ENCODE measurements at places on chromosomes 16 and 17.

DNA sequence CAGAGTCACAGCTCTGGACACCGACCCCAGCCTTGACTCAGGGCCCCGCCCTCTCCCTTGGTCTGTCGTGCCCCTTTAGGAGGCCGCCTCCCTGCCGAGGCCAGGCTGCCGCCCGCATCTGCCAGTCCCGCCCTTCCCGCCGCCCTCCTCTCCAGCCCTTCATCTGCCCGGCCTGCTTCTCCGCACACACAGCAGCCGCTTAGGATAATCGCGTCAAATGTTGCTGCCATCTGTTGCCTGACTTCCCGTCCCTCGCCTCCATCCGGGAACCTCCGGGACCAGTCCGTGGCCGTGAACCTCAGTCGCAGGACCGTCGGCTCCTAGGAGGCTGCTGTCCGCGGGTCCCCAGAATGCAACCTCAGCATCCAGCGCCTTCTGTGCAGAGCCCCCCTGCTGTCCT, 11.9 kb downstream of the GSE1 start:
- no peak for DNase-seq

GRCh38 chr17:66975188-66975587, 10.7 kb downstream of the CACNG4 start:
- DNase-seq, result no peak

GRCh38 chr17:37726891-37727675, 17.8 kb downstream of the HNF1B start:
- no peak for DNase-seq

- DNase-seq, result no peak
These were observed 6.3 kb upstream of the MMP28 start for GRCh38 chr17:35801583-35802224.

DNA sequence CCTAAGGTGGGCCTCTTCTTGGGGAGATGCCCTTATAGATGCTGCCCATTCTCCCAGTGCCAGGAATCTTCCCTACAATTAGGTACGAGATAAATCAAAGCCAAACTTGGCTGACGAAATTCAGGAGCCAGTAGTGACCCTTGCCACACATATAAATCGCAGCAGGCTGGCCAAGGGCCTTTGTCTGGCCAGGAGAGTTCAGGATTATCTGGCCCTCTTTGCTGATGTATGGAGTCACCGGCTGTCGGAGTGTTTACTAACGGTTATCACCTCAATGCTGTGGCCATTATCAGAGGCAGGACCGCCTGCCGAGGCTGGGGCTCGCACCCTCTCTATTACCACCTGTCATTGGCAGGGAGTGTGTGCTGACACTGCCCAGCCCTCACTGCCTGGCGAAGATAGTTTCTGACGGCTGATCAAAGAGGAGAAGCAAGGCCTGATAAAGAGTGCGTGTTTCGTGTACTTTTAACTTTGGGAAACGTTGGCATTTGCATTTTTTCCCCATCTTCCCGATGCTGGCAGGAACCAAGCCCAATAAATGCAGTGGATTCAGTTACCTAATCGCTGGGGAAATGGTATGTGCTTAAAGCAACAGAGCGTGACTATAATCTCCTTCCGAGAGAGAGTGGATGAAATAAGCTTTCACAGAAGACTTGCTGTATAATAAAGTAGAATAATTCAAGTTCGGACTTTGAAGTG, 32.8 kb upstream of the TBX2 start:
- DNase-seq, result no peak

DNA sequence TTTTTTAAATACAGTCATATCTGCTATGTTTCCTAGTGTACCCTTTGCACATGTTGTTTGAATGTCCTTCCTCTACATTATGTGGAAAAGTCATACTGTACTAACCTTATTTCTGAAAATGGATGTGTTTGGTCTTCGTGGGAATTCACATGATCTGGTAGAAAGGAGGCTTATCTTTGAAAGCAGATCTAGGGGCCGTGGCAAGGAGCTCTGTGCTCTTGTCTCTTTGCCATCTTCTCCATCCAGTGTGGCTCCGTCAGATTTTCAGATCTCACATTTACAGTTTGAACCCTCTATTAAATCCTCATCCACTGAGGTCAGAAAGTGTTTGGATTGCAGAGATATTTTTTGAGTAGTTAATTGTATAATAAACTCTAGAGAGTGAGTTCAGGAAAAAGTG, 32.9 kb downstream of the MAP2K4 start:
- no peak for DNase-seq

Data from T-helper 2 cell (primary cell).